CD4-positive, alpha-beta T cell treated with Interleukin-15 for 4 hours (primary cell): ENCODE measurements at places on chromosomes 4 and X.

DNA sequence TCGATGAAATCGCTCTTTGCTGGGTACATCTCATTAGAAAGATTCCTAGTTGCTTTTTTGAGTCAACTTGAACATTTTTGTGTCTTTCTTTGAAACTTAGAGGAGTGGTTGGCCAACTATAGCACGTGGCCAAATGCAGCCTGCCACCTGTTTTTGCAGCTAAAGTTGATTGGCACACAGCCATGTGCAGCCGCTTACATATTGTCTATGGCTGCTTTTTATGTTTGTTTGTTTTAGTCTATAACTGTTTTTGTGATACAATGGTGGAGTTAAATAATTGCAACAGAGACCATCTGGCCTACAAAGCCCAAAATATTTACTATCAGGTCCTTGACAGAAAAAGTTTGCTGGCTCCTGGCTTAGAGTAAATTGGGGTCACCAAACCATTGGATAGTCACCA lies 86.3 kb downstream of the CLCN4 start:
- no peak for DNase-seq

GRCh38 chrX:16848541-16848940 lies 21.6 kb downstream of the RBBP7 start:
- no peak for DNase-seq

- DNase-seq = no peak
These were observed 17.2 kb downstream of the AFAP1 start for GRCh38 chr4:7922466-7922865.

DNA sequence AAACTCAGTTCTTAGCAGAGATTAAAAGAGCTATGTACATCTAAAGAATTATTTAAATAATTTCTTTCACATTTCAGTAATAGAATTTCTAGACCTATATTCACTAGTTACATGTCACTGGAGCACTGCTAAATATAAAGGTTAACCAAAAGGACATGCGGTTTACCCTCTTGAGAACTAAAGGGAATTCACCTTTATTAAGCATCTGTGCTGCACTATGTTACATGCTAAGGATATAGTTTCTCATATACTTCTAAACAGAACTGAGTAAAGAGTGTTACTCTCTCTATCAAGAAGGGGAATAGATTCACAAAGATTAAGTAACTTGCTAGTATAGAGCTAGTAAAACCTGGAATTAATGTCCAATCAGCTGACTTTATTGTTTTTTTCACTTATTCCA lies 7.6 kb downstream of the SPIN3 start:
- DNase-seq = no peak
